ENCODE measurements at places on chromosomes 3 and 15. TPM values are rescaled to one million over a fixed set of nuclear protein-coding genes. Genes with fewer than 3 reads are reported as not detected.

SLC9C1 gene
- 0.41 TPM for total RNA-seq

NTRK3 gene
- total RNA-seq: 3.9 TPM

GRCh38 chr3:185411133-185411532 is 48.2 kb downstream of the MAP3K13 start:
- H3K27me3 ChIP-seq: no peaks in the 10 kb centered on the region
- H3K4me3 ChIP-seq: no peak overlapping the region
- no peak for DNase-seq
- no peaks in the 10 kb centered on the region for H3K4me1 ChIP-seq
- no peaks in the 10 kb centered on the region for H3K36me3 ChIP-seq

GRCh38 chr3:125309476-125309875 is 65.6 kb downstream of the ZNF148 start:
- H3K4me1 ChIP-seq: no peaks in the 10 kb centered on the region
- no peak overlapping the region for H3K4me3 ChIP-seq
- H3K27me3 ChIP-seq: no peaks in the 10 kb centered on the region
